ENCODE measurements at places on chromosomes 12 and 14.

DNA sequence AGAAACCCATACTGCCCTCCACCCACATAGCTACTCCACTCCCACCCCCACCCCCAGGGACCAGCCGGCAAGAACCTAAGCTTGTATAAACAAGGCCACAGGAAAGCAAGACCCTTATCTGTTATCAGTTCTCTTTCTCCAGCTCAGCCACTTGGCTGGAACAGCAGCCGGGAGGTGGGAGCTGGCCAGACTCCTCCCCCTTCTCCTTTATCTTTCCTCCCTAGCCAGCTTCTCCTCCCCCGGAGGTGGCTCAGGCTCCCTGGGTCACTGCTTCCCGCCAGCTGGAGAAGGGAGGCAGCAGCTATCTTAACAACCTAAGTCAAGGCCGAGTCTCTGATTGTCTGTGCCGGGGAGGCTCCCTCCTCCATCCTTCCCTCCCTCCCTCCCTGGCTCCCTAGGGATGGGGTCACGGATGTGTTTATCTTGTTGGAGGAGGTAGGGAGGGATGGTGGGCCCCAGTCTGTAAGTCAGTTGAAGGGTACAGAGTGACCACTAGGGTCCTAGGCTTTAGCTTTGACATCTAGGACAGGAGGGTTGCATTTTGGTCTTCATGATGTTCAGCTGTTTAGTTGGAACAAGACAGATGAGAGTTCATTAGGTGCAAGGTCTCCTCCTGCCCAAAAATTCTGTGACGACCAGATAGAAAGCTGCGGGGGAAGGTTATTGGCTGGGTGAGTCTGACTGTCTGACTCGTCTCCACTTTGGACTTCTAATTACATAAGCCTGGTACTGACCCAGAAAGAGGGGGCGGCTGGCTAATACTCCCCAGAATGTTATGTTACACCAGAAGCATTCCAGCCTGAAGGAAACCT lies 29.7 kb downstream of the ZFP36L1 start:
- no peak for DNase-seq

- peak; percentile 70 for DNase-seq
Observed at GRCh38 chr14:29799464-29800095, 128.1 kb downstream of the PRKD1 start.

DNA sequence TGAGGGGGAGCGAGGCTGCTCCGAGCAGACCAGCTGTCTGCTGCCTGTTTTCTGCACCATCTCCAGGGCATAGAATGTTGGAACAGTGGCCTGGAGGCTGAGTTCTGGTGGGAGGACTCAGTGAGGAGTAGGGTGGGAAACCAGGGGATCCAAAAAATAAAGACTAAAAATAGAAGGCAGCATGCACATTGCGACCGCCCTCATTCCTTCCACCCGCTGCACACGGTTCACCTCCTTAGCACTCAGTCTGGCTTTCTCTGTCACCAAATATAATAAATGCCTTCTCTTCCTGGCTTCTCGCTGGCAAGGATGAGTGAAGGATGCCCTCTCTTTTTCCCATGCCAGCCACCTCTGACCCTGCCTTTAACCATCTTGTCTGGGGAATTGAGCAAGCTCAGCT lies 146.2 kb downstream of the AACS start:
- DNase-seq: no peak

DNA sequence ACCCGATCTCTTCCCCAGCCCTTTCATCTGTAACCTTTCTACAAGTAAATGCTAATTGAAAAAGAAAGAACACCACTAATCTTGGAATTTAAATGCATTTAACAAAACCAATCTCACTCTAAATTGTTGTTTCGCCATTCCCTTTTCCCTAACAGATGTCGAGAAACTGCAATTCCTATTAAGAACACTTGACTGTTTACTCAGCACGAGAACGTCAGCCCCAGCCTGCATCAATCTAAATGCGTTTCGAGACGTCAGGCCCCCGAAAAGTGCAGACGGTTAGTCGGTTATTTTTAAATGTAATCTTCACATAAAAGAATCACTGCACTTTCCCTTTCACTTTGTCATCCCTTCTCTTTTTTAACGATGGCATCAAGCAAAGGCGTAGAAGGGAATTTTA lies 837.6 kb downstream of the VRK1 start:
- peak; percentile 31 for DNase-seq

DNA sequence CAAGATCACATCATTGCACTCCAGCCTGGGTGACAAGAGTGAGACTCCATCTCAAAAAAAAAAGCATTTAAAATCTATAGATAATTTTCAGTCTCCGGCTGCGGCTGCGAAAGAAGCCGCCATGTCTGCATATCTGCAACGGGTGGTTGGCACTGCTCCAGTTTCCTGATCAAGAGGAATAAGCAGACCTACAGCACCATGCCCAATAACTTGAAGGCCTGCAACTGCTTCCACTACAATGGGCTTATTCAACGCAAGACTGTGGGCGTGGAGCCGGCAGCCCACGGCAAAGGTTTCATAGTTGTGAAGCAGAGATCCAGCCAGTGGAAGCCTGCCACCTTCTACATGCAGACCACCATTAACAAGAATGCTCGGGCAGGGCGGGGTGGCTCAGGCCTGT lies 30.6 kb upstream of the EID3 start:
- no peak for DNase-seq

DNA sequence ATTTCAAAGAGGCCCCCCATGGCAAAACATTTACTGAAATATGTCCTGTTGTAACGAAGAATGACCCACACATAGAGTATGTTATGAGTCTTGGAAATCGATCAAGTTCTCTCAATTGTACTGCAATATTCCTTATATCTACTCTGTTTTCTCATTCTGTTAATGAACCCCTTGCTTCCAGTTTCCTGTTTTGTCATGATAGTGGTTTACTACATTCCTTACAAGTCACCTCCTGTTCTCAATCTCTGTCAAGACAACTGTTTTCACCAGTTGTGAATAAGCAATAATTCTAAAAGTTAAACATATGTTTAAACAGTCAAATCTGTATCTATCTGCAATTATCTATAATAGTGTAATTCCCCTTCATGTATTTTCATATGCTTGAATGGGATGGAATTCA lies 16.4 kb upstream of the ARID2 start:
- no peak for DNase-seq

- no peak for DNase-seq
Observed at GRCh38 chr14:96062010-96062409, 22.8 kb downstream of the C14orf132 start.

DNA sequence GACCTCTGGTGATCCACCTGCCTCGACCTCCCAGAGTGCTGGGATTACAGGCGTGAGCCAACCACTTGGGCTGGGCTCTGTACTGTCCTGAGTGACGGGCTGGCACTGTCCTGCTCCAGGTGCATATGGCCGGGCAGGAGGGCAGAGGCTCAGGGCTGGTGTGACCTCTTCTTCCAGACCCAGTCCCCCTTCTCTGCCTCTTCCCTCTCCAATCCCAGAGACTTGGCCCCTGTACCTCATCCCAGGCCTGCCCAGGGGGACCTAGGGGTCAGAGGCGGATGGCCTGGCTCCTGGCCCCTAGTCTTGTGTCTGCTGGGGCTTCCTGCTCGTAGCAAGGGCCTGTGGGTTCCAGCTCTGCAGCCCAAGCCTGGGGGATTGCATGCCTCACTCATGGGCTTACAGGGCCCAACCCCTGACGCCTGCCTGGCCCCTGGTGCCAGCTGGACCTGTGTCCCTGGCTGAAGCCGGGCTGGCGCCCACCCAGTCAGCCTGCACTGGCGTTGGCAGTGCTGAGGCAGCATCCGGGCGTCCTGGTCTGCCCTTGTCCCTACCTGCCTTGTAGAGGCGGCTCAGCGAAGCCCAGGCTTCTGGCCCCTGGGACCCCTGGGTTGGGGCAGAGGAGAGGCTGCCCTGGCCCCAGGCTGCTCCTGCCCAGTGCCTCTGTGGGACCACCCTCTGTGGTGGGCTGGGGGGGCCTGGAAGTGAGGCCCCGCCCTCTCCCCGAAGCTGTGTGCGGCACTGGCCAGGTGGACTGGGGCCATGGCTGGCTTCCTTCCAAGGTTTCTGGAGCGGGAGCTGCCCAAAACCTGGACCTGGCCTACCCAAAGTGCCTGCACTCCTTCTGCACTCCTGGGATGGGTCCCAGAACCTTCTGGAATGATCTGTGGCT lies 4.3 kb downstream of the TEDC1 start:
- no peak for DNase-seq

DNA sequence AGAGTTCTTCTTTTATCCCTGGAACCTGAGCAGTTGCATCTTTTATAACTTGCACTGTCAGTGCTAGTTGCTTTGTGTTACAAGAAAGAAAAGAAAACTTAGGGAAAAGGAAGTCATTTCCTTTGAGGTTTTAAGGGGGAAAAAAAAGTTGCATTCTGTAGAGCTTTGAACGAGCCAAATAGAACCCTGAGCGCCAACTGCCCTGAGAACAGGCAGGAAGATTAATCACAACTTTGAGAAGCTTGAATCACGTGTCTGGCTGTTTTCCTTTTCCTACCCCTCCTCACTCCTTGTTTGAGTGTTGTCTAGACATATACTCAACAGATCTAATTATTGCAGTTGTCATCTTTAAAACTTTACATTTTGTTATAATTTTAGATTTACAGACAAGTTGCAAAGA lies 12.5 kb downstream of the PCNX1 start:
- DNase-seq: no peak

- DNase-seq: no peak
Observed at GRCh38 chr14:95733212-95733611, 19.3 kb upstream of the TCL1A start.

DNA sequence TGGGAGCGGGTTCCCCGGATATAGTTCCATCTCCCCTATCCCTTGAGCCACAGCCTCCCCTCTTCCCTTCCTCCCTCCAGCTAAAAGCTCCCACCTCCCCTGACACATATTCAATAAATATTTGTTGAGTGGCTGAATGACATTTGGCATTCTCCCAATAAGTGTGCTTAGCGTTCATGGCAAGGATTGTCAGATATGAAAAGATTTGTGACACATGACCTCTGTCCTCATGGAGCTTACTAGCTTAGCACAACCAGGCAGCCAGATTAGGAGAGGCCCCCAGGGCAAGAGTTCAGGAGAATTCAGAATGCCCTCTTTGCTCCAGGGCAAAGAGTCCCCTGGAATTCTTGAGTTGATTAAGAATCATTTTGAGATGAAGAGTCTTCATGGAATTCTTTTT lies 22.5 kb upstream of the SLC6A12 start:
- no peak for DNase-seq

DNA sequence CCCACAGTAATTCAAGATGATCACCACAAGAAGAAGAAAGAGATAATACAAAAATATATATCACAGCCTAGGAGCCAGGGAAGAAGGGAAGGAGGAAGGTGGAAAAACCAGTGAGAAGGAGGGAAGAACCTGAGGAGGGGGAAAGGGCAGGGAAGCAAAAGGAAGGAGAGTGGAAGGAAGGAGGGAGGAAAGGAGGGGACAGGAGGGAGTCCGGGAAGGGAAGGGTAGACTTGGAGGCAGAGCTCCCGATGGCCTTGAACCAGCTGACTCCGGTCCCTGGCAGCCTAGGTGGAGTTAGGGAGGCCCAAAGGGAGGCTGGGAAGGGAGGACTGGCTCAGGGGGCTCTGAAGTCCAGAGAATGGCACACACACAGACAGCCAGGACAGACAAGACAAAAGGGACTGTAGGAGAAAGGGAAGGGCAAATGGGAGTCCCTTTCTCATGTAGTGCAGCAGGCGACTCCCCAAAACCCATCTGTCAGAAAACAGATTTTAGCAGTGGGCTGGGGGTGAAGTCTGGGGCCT lies 4.7 kb upstream of the ZNF384 start:
- DNase-seq: no peak

DNA sequence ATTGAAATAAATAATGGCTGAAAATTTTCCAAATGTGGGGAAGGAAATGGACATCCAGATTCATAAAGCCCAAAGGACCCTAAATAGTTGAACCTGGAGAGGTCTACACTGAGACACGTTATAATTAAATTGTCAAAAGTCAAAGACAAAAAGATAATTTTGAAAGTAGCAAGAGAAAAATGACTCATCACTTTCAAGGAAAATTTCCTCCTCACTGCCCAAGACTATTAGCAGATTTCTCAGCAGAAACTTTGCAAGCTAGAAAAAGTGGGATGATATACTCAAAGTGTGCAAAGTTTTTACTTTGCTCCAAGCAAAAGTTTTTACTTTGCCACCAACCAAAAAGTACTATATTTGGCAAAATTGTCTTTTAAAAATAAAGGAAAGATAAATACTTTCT lies 15.9 kb upstream of the KRT83 start:
- DNase-seq: no peak

GRCh38 chr12:51706206-51706605 lies 115.2 kb downstream of the SCN8A start:
- DNase-seq: no peak

- DNase-seq: no peak
Observed at GRCh38 chr12:116288735-116289134, 11.2 kb upstream of the MED13L start.

- no peak for DNase-seq
Observed at GRCh38 chr12:49455501-49455900, 83.3 kb upstream of the KCNH3 start.

- DNase-seq: no peak
Observed at GRCh38 chr12:52870361-52871290, 21.8 kb upstream of the KRT78 start.

GRCh38 chr14:60566101-60566500 lies 57.2 kb downstream of the SIX6 start:
- no peak for DNase-seq

DNA sequence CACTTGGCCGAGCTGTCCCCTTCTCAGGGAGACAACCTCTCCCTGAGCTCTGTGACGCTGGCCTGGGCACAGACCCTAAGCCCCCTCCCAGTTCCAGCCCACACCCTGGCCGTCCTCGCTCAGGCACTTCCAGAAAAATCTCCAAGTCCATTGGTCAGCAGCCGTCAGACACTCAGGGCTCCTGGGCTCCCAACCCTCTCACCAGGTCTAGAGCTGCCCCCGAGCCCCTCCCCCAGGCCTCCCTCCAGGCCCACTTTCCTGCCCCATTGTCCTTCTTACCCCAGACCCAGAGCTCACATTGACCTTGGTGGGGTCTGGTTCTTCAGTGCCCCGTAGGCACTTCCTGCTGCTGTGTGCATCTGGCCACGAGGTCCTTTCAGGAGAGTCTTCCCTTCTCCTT lies 249.3 kb upstream of the RTL1 start:
- DNase-seq: no peak

DNA sequence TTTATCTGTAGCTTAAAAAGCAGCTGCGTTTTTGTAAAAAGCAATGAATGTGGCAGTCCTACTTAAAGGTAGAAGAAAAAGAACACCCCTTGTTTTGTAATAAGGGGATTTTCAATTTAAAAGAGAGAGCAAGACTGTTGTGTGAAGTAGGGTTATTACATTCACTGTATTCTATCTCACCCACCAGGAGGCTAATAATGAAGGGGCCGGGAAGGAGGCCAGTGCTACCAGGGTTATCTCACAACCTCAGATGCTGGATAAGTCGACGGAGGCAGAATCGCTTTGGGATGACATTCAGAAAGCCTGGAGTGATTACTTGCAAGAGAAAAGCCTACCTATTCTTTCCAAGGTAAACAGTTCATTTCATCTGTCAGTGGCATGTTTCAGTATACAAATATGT lies 97.7 kb downstream of the RMST start:
- DNase-seq: no peak

DNA sequence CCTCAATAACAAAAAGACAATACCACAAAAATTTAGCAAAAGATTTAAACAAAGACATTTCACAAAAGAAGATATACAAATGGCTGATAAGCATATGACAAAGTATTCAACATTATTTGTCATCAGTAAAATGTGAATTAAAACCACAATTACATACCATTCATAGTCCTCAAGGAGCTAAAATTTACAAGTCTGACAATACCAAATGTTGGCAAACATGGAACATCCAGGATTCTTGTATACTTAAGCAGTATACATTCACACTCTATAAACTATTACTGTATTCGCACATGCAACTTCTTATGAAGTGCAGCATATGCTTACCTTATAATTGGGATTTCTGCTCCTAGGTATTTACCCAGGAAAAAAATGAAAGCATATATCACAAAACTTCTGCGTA lies 49.7 kb upstream of the BDKRB2 start:
- DNase-seq: no peak

- DNase-seq: no peak
Observed at GRCh38 chr14:101451166-101451565, 110.1 kb upstream of the DIO3 start.
